ENCODE measurements at places on chromosomes 13 and 19.

- DNase-seq, result peak; percentile 34
Observed at GRCh38 chr13:48808683-48809082, 155.0 kb downstream of the CYSLTR2 start.

DNA sequence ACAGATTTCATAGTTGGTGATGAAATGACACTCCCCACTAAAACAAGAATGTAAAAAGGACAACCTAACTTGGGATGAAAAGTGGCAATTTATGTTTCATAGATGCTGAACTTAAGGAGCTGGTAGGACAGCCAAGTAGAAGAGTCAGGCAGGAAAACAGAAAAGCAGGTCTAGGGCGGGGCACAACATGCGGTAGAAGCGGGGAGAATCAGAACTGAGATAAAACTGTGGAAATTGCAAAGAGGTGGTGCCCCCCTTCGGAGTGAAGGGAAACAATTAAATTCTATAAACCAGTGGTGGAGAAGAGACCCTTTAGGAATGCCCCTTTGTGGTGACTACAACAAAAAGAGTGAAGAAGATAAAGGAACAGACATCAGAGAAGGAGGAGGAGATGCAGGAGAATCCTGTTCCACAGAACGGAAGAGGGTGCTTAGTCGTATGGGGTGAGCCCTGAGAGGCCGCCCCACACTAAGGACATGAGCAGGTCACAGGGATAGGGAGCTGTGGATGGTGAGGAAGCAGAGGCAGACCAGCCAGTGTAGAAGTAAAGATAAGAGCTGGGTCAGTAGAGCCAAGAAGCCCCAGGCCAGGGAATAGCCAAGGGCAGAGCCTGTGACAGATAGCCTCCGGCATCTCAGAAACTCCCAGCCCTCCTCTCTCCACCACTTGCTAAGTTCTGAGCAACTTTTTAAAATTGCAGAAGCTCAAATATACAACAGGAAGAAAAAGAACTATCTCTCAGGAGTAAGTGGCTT is 100.3 kb upstream of the DOCK9 start:
- DNase-seq, result no peak

DNA sequence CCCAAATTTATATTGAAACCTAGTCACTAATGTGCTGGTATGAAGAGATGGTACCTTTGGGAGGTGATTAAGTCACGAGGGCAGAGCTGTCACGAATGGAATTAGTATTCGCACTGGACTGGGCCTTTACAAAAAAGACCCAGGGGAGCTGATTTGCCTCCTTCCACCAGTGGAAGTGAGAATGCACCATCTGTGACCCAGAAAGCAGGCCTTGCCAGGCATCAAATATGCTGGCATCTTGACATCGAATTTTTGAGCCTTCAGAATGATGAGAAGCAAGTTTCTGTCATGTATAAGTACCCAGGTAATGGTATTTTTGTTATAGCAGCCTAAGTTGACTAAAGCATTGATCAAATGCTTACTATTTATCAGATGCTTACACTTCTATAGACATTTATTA is 373.6 kb downstream of the FGF14 start:
- DNase-seq, result no peak

GRCh38 chr13:45534604-45535003 is 69.9 kb downstream of the COG3 start:
- DNase-seq, result no peak

DNA sequence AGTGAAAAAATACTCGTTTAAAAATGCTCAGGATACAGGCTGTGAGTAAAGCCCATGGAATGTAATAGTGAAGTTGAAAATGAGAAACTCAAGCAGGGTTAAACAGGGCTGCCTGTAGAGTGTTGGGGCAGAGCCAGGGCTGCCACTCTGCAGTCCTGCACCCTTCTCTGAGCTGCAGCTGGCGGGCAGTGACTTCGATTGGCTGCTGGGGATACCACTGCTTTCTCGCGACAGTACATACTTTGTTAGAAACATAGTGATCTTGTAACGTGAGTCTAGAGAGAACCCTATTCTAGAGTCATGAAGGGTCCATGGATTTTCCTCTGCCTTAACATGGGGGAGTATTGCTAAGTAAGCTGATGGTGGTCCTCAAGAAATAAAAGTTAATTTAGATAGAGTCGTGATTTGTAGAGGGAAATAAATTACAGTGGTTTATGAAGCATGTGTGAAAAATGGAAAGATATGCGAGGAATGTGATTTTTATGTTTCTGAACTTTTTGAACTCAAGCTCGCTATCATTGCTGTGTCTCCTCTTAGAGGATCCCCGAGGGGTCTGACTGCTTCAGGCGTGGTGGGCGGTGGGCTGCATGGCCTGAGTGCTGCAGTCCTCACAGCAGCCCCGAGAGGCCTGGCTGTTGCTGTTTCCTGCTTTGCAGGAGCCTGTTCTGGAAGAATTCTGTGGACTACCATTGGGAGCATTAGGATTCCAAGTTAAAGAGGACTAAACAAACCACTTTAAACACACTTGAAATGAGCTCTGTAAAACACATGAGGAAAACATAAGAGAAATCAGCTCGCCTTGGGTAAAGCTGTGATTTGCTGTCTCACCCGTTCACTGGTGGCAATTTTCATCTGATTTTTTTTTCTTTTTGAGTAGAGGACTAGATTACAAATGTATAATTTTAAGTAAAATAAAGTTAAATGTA is 95.7 kb downstream of the ARHGEF7 start:
- DNase-seq, result peak; percentile 89

DNA sequence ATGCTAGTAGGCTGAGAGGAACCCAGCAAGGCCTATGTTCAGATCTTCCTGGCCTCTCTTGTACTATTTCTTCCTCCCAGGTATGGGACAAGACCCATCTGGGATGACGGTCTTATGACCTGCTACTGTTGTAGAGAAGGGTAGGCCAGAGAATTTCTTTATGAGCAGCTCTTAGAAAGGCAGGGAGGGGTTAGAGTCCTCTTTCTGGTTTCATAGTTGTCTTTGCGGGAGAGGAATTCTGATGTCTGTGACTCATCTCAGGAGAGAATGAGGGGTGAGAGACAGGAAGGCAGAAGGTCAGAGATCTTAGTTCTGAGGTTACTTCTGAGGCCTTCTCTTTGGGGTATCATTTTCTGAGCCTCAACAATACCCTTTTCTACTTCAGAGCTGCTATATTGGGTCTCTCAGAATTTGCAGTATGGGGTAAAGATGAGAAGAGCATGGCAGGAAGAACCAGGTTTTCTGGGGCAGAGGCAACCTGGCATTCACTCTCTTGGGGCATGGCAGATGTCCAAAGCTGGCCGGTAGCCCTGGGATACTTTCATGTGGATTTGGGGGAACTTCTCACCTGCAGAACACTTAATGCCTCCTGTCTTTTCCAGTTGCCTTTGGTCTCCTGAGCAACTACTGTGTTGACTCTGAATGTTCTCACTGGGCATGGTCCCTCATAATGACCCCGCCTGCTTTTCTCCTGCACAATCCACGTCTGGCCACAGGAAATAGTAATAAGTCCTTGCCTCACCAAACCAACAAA is 154.4 kb downstream of the GGACT start:
- DNase-seq, result peak; percentile 74

GRCh38 chr19:49553451-49554271 is 25.9 kb downstream of the RCN3 start:
- DNase-seq, result no peak
